Activated T-helper 9 cell treated with anti-CD3 and anti-CD28 coated beads, Interleukin-2, amount 50 U/mL, for 16 hours (primary cell): ENCODE measurements at places on chromosomes 4 and X.

GRCh38 chrX:3940000-3940610 is 226.7 kb upstream of the PRKX start:
- no peak for DNase-seq

DNA sequence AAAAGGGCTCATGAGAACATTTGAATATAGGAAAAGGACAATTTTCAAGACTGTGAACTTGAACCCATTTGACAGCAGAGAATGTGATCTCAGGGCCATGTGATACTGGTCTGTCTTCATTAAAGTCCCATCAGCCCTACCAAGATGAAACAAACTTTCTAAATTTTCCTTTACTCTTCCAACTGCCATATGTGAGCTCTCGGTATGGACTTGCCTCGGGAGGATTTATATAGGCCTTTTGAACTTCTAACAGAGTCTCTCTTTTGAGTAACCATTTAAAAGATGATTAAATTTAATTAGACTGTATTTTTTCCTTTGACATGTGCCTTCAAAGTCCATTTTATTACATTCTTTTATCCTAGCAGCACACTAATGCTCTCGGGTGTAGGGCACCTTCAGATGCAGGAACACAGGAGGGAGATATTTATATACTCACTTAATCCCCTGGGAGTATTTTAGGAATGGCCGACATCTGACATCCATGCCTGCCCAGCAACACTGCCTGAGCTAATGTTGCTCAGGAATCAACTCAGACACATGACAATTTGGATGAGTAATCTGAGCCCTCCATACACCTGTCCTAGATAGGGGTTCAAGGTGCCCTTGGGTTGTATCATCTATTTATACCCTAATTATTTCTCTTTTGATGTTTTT is 155.0 kb downstream of the SLC7A11 start:
- no peak for DNase-seq

- DNase-seq = no peak
Measured at GRCh38 chr4:105714071-105714521, 5.5 kb downstream of the GSTCD start.

GRCh38 chrX:101550362-101550750 is at the start of gene ARMCX1:
Gene ARMCX1, plus strand, starts transcription at chrX:101550547. Its CDS starts 2,384 bp downstream, at chrX:101552931.
- DNase-seq = no peak

DNA sequence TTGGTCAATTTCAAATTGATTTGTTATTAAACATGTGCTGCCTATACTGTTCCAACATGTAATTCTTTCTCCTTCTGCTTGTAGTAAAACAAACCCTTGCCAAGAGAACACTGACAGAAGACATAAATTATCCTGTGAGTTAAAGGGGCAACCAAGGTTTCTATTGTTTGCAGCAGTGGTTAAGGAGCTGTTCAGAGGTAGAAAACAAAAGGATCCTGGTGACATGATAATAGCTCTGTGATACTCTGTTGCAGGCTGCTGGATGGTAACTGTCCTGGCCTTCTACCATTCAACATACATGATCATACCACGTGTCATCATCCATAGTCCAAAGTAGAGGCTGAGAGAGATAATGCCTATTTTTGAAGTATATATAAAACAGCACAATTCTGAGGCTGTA is 75.8 kb upstream of the F9 start:
- no peak for DNase-seq

GRCh38 chr4:23006756-23007155 is 314.0 kb downstream of the GBA3 start:
- DNase-seq = no peak
